ENCODE measurements at places on chromosomes 6 and 20.

GRCh38 chr6:80501636-80502035 is 395.2 kb downstream of the BCKDHB start:
- no peak for DNase-seq

DNA sequence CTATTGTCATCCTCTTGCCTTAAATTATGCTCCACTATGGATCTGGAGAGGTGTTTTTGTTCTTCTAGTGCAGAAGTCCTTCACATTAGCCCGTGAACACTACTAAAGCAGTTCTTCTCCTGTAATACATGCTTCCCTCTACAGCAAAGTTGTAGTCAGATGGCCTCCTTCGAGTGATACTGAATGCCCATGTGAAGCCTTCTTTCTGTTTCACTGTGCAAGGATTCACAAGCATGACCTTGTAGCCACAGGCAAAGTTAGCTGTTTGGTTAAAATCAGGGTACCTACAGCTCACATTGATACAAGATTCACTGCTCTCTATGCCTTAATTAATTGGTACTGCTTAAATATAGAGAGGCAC is 47.6 kb downstream of the ARHGAP18 start:
- DNase-seq = no peak

- DNase-seq = no peak
Measured at GRCh38 chr20:2150660-2151059, 49.0 kb downstream of the STK35 start.

- DNase-seq = no peak
Measured at GRCh38 chr6:123668063-123668462, 31.3 kb upstream of the TRDN start.

DNA sequence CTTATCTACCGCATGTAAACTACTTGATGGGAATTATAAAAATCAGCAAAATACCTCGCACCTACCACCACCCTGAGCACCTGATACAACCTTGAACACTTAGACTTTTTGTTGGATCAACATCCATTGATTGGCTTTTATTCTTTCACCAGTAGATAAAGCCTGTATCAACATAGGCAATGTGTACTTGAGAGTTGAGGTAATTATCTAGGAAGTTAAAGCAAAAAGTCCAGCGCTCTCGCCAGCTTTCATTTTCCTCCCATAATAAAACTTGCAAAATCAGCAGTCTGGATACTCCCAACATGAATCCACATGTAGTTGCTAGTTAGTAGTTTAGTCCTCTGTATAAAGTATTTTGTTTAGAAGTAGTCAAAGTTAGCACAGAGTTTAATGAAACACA is 132.0 kb upstream of the PRDM1 start:
- no peak for DNase-seq

- no peak for DNase-seq
Measured at GRCh38 chr6:110040716-110041115, 62.6 kb downstream of the GPR6 start.
